ENCODE measurements at places on chromosomes 12 and 14.

- no peak for DNase-seq
Observed at GRCh38 chr12:93763746-93764147, 86.6 kb downstream of the CRADD start.

GRCh38 chr12:76260390-76260748, 87.8 kb downstream of the BBS10 start:
- DNase-seq = no peak

DNA sequence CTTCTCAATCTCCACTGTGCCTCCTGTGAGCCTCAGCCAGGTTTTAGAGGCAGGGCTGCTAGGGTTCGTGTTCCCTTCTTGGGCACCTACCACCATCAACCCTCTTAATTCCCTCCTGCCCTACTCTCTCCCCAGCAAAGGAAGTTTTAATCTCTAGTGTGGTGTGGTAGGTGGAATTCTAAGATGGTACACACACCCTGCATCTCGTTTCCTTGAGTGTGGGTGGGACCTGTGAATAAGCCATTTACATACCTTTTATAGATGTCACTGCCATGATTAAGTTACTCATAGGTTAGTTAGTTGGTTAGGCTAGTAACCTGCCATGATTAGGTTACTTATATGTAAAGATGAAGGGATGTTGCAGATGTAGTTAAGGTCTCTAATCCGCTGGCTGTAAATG, 114.8 kb upstream of the VRK1 start:
- DNase-seq = no peak

GRCh38 chr14:63666335-63666734, 24.7 kb upstream of the WDR89 start:
- no peak for DNase-seq

DNA sequence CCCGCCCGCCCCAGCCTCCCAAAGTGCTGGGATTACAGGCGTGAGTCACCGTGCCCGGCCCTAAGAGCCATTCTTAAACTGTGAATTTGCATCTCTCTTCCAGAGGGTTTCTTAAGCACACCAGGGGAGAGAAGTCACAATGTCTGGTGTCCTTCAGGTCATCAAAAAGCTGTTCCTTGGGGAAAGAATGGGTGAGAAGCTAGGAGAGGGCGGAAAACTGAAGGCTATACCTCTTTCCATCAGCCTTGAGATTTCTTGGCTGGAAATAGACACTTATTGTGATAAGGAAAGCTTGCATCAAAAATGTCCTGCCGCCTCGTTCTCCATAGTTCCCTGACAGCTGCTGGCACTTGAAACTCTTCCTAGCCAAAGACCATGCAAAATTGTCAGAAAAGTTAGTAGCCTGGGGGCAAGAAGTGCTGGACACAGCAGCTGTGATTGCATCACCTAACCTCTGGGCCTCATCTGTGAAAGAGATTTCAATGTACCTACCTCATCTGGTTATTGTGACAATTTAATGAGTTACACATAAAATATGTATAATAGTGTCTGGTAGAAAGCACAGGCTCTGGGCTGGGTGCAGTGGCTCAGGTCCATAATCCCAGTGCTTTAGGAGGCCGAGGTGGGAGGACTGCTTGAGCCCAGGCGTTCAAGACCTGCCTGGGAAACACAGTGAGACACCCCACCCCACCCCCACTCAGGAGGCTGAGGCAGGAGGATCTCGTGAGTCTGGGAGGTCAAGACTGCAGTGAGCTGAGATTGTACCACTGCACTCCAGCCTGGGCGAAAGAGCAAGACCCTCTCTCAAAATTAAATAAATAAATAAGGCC, 9.7 kb upstream of the UBC start:
- DNase-seq = no peak

- no peak for DNase-seq
Observed at GRCh38 chr12:24172031-24172772, 222.7 kb upstream of the SOX5 start.

DNA sequence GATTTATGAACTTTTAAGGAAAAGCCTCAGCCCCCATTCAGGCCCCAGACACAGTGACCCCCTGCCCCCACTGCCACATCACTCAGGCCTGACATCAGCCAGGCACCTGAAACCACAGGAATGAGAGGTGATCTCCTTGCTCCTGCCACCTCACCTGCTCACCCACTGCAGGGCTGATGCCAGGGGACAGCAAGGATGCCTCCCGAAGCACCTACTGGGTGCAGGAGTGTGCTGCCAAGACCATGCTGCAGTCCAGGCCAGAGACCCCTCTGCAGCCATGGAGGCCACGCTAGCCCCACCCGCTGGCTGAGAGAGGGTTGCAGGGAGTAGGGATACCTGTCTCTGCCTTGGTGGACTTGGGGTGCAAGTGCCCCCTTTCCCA, 18.6 kb upstream of the KRT7 start:
- DNase-seq = no peak

DNA sequence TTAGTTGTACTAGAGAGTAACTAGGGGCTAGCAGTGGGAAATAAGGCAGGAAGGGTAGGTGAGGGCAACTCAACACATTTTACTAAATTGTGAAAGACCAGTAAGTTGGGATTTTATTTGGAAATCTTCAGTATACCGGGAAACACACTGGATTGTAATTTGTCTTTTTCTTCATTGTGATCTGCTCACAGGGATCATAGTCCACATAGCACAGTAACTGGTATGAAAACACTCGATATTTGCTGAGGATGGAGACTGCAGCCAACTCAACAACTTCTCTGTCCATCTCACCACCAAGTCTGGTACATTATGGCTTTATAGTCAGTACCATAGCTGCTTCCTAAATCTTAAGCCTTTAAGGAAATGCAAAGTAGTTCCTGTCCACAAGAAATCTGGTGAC, 2.5 kb downstream of the SLIRP start:
- DNase-seq = no peak

DNA sequence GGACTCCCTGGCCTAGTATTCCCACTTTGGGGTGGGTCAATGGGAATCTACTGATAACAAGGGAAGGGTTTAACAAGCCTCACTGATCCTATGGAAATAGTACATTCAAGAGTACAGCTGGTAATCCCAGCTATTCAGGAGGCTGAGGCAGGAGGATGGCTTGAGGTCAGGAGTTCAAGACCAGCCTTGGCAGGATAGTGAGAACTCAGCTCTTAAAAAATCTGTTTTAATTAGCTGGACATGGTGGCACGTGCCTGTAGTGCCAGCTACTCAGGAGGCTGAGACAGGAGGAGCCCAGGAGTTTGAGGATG, 4.5 kb downstream of the POMT2 start:
- DNase-seq = no peak

DNA sequence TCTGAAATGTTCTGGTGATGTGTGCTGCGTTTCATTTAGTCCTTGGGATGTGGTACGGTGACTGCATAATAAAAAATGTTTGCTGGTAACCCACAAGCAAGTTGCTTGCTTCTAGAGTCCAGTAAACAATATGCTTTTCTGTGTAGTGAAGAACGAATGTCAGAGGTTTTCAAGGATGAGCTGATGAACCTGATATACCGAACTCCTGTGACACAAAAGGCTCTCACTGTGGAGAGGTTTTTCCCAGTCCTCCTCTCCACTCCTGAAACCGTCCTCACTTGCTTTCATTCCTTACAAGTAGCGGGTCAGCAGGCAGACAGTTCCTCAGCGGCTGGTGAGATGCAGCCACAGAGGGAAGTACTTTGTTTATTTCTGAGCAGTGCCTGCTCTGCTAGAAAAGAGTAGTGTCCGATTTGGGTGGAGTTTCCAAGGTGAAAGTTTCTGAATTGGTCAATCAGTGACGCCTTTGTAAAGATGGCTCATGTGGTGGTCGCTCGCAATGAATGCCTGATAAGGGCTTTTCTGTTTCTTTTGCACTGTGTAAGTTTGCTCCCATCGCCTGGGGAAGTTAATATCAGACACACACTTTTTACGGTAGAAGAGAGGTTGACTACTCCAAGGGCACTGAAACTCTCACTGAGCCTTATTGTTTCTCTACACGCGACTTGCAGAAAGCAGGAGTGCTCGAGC, 3.0 kb downstream of the ETV6 start:
- DNase-seq = no peak

DNA sequence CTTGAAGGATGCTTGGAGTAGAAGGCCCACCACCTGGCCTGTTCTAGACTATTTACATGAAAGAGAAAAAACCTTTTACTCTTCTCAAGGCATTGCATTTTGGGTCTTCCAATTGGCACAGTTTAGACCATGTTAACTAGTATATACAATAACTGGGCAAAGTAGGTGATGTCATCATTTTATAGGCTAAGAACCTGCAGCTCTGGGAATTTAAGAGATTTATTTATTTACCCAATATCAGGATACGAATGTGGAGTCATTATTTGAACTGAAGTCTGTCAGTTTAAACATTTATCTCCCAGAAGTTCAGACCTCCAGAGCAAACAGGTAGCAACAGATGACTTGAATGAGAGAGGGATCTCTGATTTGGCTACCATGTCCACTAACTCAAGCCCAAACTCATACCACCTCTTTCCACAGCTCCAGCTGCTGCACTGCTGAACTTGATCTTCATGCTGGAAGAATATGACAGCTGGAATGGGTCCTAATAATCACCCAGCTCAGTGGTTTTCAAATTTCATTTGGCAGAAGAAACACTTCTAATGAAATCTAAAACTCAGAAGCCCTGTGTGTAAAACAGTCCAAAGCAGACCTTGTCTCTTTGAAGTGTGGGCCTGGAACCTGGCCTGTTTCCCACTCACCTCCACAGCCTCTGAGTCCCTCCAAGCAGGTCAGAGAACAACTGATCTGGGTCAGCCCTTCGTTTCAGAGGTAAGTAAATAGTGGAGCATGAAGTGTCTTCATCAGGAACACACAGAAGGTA, 179.2 kb downstream of the EMP1 start:
- no peak for DNase-seq

- no peak for DNase-seq
Observed at GRCh38 chr12:22538311-22538710, 6.0 kb downstream of the C2CD5 start.

DNA sequence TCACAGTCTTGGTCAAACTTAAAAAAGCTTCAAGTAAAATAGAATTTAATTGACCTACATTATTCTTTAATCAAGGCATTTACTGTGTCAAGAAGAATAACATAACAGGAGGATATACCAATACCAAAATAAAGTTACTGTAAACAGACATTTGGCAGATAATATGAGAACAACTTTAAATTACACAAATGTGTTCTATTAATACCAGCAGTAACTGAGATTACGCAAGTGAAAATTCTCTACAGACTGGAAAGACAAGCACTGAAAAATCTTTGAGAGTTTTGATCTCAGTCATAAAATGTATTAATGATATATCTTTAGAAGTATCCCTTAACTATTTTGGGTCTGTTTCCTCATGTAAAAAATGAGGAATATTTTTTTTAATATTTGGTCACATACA, 169.2 kb upstream of the SOX5 start:
- DNase-seq = no peak

- DNase-seq = no peak
Observed at GRCh38 chr12:6959058-6959804, 8.1 kb downstream of the PTPN6 start.

All from stimulated activated CD8-positive, alpha-beta memory T cell treated with anti-CD3 and anti-CD28 coated beads, Interleukin-4, amount 100 ng/mL, for 1 hour (primary cell).